ENCODE measurements at places on chromosomes 2 and 18.

GRCh38 chr2:6820903-6821584, 44.7 kb downstream of the CMPK2 start:
- no peak for DNase-seq

- no peak for DNase-seq
These were observed 120.0 kb downstream of the GALNT14 start for GRCh38 chr2:31018280-31018679.

GRCh38 chr2:121741450-121741849, 4.8 kb upstream of the NIFK start:
- DNase-seq: no peak

GRCh38 chr2:96088340-96089335, 27.7 kb downstream of the ADRA2B start:
- no peak for DNase-seq

DNA sequence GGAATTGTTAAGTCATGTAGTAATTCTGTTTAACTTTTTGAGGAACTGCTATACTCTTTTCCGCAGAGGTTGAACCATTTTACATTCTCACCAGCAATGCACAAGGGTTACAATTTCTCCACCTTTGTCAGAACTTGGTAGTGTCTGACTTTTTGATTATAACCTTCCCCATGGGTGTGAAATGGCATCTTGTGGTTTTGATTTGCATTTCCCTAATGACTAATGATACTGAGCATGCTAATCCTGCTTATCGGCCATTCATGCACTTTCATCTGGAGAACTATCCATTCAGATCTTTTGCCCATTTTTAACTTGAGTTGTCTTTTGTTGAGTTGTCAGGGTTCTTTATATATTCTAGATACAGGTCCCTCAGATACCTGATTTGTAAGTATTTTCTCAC, 47.2 kb downstream of the CYB5A start:
- peak; percentile 58 for DNase-seq

GRCh38 chr2:99694331-99694730, 204.5 kb upstream of the REV1 start:
- no peak for DNase-seq

DNA sequence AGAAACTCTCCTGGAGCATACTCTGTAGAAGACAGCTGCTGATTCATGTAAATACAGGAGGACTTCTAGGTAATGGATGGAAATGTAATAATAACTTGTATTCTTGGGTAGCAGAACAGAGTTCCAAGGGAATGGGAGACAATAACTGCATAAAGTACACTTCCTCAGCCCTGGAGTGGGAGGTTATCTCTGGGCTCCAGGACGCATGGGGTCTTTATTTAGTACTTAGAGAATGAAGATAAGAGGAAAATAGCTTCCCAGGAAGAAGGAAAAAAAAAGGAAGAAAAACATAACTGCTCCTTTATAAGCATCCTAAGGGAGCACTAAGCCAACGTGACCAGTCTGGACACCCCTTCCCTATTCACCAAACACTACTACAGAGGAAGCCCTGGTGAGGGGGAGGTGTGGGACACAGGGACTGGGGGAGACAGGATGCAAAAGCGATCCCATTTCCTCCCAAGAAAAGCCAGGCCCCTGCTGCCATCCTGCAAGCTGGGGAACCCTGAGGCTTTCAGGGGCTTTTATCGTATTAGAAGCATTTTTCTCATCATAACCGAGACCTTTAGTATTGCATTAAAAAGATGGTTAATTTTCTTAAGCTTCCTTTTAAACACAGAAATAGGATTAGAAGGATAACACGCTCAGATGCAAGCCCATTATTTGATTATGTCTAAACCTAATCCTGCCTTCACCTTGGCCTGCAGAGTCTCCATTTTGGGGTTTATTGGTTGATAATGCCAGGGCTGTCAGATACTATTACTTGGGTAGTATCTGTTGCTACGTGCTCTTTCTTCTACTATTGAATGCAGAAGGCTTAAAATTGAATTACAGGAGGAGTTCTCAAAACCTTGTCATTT, 78.5 kb downstream of the KLF7 start:
- no peak for DNase-seq

DNA sequence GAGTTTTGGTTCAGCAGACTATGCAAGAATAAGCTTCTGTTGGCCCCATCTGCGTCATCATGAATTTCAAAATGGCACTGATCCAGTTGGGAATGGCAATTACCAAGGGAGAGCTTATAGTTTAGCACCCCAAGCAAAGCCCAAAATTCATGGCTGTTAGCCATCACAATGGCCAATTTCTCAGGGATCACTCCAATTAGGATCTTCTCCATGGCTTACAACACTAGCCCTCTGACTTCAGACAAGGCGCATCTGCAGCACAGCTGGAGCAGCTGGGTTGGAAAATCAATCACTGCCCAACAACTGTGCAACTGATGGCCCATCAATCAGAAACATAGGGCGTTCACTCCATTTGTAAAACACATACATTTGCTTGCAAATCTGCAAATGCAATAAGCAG, 273.6 kb downstream of the SRBD1 start:
- no peak for DNase-seq

DNA sequence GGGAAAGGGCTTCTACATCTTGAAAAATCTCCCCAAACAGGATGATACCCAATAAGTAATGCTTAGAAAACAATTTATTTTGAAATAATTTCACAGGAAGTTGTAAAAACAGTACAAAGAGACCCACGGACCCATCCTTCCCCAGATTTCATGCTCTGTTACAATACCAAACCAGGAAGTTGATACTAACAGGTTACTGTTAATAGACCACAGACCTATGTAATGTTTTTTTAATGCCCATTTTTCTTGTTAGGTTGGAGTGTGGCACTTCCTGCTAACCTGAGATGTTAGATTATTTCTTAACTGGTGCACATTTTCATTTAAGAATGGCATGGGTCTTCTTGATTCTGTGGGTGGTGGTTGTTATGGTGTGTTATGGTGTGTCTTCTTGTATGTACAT, 21.4 kb upstream of the MGAT5 start:
- DNase-seq: no peak

DNA sequence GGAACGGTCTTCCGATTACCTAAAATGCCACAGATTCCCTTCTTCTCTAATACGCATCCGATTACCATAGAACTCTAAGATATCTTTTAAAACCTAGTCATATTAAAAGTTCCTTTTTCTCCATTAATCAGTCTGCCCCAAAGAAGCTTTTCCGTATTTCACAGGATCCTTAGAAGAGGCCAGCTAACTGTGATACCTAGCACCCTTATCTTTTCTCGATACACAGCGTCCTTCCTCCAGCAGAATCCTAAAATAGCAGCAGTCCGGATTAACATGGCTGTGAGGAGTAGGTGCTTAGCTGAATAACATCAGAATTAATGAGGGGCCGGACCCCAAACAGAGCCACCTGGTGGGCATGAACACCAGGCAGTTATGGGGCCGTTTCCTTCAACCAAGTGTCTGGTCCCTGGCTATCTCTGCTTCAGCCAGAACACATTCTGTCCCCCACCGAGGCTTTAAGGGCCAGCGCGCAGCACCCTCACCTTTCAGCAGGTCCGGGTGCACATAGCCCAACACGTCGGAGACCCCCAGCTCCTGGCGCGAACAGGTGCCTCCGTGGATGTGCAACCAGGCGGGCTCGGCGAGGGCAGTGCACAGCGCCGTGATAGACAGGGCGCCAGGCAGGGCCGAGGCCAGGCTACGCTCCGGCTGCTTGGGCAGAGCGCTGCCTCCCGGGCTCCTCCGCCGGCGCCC, 995 bp downstream of the TMEM127 start:
- no peak for DNase-seq

DNA sequence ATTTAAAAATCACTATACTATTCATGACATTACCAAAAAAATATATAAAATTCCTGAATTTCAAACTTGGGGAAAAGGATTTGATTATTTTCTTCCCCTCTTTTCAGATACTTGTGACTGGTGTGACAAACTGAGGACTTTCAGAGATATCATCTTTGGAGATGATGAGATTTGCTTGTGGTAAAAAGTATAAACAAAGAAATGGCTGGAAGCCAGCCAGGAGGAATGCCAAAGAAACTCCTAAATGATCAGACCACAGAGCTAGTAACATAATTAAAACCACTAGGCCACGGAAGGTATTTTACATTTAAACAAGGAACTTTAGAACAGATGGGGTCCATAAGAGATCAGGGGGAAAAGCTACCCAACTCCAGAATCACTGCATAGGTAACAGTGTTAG, 58.7 kb downstream of the PIGN start:
- DNase-seq: peak; percentile 36

DNA sequence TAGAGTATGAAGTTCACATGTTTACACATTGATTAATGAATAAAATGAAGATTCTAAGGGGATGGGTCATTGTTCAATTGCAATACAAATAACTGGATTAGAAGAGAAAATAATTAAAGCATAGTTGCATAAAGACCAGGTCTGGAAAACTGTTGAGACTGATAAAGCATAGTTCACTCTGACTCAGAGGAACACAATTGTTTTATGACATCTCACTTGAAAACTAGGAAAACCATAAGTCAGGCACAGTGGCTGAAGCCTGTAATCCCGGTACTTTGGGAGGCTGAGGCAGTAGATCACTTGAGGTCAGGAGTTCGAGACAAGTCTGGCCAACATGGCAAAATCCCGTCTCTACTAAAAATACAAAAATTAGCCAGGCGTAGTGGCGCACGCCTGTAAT, 46.7 kb downstream of the PLA2R1 start:
- DNase-seq: peak; percentile 61

DNA sequence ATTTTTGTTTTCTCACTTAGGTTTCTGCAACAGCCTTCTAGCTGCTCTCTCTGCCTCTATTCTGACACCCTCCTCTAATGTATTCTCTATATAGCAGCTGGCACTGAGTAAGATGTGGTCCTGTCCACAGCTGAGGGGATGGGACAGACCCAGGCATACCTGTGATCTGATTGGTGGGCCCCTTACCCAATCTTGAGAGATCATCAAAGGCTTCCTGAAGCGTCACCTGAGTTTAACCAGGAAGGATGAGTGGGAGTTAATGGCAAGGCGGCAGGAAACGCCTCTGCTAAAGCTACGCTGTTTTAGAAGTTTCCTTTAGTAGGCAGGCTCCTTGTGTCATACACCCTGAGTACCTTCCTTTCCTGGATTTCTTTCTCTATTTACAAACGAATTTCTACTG, 5.7 kb upstream of the TET3 start:
- DNase-seq: no peak

GRCh38 chr2:47054868-47055267, 100.2 kb downstream of the STPG4 start:
- DNase-seq: no peak

DNA sequence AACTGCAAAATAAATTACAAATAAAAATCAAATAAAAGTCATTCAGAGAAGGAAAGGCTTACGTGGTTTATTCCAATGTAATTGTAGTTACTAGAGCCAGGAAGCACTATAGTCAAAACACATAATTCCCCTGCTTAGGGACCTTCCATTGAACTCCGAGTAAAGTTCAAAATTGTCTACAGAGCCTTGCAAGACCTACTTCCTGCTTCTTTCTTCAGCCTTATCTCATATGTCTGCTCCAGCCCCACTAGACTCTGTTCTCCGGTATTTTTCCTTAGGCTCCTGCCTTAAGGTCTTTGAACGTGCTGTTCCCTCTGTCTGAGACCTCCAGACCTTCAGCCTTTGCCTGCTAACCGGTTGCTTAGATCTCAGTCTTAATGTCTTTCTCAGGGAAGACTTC, 104.3 kb downstream of the ARL6IP6 start:
- DNase-seq: no peak

GRCh38 chr2:160169471-160169870, 30.6 kb downstream of the ITGB6 start:
- no peak for DNase-seq

GRCh38 chr18:63292831-63293683, 26.5 kb downstream of the BCL2 start:
- no peak for DNase-seq

DNA sequence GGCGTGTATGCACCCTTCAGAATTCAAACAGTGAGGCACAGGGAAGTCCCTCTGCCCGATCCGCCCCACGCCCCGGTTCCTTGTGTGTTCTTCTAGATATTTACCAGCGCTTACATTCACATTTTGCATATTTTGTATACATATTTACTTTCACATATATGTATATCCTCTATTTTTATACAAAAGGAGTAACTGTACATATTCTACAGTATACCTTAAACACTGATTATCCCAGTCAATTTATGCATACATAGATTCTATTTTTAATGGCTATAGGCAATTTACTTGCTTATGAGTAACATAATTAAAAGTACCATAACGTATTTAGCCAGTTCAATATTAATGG, 307 bp upstream of the DUSP11 start:
- DNase-seq: no peak

GRCh38 chr18:27771571-27771970, 405.4 kb downstream of the CDH2 start:
- DNase-seq: no peak

- no peak for DNase-seq
These were observed 40.3 kb downstream of the EML6 start for GRCh38 chr2:54763636-54764291.

DNA sequence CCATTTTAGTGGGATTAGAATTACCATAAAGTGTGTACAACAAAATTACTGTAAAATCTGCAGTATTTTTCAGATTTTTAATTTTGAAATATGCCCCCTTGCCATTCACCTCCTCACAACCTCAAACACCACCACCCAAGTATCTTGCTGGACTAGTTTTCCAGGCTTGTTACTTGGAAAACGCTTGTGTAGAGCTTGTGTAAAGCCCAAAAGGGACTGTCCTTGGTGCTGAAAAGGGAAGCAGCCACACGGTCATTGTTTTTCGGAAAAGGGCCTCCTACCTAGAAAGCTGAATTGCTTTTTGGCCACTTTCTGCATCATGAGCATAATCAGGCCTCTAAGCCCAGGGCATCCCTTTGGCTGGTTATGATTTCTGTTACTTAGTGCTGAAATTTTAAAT, 563.4 kb downstream of the LRRTM4 start:
- peak; percentile 28 for DNase-seq

- no peak for DNase-seq
These were observed 567.0 kb upstream of the SOX11 start for GRCh38 chr2:5125017-5125730.

GRCh38 chr2:100244881-100245605, 77.3 kb downstream of the LONRF2 start:
- DNase-seq: no peak

DNA sequence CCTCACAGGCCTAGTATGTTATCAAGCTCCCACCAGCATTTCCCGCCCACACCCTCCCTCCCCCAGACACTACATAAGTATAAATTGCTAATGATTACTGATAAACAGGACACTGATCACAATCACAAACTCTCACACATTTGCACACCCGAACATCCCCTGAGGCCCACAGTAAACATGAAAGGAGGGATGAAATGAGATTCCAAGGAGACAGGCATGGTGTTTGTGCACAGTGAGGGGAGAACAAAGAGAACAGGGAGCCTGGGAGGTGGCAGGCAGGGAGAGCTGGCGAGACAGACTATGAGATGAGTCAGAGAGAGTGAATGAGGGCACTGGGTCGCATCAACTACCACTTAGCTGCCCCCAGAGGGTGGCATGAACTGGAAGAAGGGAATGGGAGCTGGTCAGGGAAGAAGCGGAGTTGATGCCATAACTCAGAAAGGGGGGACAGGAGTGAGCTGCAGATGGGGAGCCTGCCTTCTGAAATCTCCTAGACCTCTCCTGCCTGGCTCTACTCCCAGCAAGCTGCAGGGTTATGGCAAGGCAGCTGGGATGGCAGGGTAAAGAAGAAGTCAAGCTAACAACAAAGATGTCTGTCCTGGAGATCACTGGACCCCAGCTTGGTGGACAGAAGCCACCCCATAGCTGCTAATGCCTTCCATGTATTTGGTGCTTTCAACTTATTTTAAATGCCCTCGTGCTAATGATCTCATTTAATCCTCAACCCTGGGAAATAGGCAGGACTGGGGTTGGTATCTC, 5.1 kb downstream of the KIF3C start:
- DNase-seq: peak; percentile 46
